ENCODE measurements at places on chromosomes 4 and X.
A peak's percentile ranks its signal among the peaks of the same experiment; 100 is the strongest.

DNA sequence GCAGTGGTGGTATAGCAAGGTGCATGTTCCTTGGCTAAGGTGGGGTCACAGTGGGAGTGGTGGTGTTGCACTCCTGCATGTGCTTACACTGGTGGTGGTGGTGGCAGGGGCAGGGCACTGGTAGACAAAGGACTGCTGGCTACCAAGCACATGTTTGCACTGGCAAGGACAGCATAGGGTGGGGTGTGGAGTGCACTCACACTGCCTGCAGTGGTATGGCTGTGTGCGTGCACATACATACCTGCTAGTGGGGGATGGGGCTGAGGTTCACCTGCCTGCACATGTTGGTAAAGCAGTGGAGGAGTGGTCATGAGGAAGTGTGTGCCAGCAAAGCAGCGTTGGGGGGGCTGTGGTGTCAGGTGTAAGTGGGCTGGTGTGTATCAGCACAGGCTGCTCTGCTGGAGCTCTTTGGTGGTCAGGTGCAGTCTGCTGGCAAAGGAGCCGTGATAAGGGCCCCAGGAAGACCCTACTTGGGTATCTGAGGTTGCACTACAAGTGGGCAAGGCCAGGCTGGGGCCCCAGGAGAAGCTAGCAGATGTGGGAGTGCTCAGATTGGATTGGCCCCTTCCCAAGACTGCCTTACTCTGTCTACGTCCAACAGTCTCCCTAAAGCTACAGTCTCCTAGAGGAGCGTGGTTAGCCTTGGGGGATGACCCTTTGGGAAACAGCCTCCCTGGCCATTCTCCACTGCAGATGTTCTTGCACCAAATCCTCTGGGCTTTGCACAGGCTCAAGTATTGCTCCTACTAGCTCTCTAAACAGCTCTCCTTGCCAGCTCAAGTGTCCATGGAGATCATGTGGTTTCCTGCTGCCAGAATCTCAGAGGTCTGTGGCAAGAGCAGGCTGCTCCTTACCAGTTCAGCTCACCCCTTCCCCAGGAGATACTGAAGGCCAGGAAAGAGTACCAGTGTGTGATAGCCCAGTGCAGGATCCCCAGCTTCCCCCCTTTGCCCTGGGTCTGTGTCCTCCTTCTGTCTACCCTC is 486.3 kb upstream of the PABPC4L start:
- DNase-seq, result no peak

GRCh38 chr4:16122784-16123183 is 39.0 kb upstream of the PROM1 start:
- no peak for DNase-seq

GRCh38 chr4:6362896-6363295 is 93.2 kb downstream of the WFS1 start:
- DNase-seq, result no peak

- no peak for DNase-seq
Measured at GRCh38 chr4:91751961-91752360, 551.8 kb upstream of the GRID2 start.

DNA sequence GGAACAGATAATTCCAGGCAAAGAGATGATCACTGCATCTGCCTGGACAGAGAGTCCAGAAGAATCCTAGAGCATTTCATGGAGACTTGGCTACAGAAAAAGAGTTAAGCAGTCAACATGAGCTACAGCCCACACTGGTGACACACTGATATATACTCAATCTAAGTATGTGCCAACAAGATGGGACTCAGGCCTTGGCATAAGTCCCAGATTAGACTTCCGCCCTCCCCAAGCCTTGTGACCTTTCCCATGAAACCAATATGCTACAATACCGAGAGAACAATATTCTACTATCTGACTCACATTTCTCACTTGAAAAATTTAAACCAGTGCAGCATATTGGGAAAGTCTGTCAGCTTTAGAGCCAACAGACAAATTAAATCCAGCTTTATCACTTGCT is 65.7 kb upstream of the SLITRK2 start:
- DNase-seq, result peak; percentile 3

DNA sequence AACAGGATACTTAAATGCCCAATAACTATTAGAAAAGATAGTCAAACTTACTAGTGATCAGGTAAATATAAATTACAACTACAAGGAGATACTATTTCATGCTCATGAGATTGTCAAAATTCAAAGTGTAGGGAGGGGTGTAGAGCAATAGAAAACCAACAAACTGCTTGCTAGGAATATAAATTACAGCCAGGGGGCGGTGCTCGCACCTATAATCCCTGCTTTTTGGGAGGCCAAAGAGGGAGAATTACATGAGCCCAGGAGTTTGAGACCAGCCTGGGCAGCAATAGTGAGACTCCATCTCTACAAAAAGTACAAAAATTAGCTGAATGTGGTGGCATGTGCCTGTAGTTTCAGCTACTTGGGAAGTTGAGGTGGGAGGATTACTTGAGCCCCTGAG is 556.5 kb upstream of the NR3C2 start:
- DNase-seq, result no peak

- DNase-seq, result no peak
Measured at GRCh38 chr4:169723207-169723965, 34.4 kb downstream of the HPF1 start.

DNA sequence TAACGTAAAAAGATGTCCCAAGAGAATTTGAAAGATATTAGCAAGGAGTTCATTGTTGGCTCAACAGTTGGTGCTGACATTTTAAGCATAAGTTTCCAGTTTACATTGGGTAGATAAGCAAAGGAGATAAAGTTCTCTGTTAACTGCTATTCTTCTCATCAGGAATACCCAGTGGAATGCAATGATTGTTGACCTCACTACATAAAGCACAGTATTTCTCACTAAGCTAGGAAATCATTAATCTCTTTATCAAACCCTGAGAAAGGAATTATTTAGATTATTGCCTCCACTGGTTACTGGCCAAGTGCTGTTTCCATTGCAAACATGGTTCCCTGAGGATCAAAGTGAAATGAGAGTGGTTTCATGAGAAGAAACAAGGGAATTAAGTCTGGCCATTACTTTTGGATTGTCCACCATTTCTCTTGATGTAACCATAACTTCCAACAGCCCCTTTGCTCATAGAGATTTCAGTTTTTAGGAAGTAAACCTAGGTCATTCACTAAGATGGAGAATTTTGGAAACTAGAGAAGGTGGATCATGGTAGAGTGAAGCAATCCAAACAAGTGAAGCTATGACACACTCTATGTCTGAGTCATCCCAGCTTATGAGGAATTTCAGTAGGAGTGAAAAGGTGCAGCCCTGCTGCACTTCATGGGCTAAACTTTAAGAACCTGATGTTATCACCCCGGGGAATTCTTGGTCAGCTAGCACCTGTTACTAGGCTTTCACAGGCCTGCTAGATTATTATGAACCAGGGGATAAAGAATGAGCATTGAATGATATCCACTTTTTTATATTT is 163.4 kb downstream of the AREG start:
- no peak for DNase-seq

DNA sequence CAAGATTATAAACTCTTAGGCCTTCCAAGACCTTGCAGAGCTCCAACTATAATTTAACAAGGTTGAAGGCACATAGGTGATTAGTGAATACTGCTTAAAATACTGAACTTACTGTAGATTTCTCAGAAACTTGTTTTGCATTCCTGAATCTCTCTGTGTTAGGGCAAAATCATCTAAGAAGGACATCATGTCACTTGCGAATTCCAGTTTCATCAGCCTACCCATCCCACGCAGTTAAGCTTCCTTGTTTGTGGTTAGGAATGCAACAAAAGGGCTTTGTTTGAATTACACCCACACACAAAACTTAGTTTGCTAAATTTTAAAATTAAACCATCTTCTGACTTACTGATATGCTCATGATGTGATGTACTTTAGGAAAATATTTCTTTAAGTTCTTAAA is 174.0 kb downstream of the SOWAHB start:
- DNase-seq, result no peak

Data from adrenal gland (tissue), 19 donors.